ENCODE measurements at places on chromosomes 13 and 19. TPM values are rescaled to one million over a fixed set of nuclear protein-coding genes. Genes with fewer than 3 reads are reported as not detected.

- DNase-seq = no peak
Observed at GRCh38 chr19:15424121-15424520, 5.3 kb upstream of the AKAP8L start.

GRCh38 chr13:109385242-109385560 is 401.2 kb downstream of the IRS2 start:
- DNase-seq = no peak

GRCh38 chr19:7970716-7971448 is 27.4 kb upstream of the TIMM44 start:
- DNase-seq = no peak

The WBP4 gene
- total RNA-seq = 8.5 TPM

DNA sequence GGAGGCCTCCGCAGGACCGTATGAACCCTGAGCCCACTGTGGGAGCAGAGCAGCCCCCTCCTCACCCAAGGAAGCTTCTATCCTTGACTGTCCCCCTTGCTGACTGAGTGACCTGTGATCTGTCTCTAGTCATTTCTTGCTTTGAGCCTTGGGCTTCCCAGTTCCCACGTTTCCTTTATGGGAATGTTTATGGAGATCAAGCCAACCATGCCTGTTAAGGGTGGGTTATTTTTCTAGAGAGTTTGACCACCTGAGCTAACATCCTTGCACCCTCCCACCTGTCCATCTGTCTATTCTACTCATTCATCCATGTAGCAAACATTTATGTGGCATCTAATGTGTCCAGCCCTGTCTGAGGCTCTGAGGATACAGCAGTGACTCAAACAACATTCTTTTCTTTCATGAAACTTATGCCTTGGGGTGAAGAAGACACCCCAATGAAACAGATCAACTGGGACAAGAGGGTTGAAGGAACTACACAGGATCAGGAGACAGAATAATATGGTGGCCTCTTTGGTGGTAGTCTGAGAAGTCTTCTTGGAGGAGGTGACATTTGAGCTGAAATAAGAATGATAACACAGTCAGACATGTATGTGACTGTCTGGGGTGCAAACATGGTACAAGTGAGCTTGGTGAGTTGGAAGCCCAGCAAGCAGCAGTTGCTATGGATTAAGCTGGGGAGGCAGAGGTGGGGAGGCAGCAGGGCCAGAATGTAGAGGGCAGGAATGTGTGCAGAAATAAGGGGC is 30.5 kb downstream of the CERS4 start:
- no peak for DNase-seq

DNA sequence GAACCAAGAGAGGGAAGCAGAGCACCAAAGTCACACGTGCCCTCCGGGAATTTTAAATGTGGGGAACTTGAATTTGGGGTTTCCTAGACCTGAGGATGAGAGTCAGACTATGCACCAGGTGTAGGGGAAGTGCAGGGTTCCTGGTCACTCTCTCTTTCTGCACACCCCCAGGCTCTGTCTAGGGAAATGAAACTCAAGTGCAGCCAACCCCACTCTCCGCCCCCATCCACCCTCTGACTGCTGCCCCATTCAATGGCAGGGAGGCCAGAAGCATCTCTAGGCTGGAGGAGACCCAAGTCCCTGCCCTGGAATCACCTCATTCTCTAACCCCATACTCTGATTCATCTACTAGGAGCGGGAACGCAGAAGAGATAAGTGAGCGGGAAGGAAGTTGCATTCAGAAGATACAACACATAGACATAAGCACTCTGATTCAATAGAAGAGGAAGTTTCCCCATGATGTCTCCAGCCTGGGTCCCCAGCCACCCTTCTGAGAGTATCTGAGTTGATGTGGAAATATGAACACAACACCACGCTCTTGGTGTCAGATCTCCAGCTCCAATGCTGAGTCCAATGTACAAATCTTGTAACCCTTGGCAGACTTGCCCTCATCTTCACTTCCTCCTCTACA is 4.7 kb upstream of the SIGLEC14 start:
- DNase-seq = no peak

The SULT2A1 gene
- total RNA-seq = not detected

DNA sequence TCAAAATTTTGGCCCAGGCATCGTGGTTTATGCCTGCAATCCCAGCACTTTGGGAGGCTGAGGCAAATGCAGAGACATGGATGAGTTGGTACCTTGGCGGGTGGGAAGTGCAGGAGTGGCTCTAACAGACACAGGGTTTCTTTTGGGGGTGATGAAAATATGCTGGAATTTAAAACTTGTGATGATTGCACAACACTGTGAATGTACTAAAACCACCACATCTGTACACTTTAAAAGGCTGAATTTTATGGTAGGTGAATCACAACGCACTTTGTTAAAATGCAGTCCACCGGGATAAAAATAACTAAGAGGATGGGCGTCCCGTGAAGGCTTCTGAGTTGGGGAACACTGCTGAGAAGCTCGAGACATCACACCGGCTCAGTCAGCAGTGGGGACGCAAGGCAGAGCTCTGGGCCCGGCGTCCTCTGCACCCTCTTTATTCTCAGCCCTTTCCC is 47.1 kb downstream of the MLLT1 start:
- DNase-seq = no peak

All from natural killer cell treated with Interleukin-12 subunit alpha and Interleukin-12 subunit beta and Interleukin-15 and Interleukin-18, amount 100 ng/mL, for 72 hours (primary cell).